ENCODE measurements at places on chromosomes 4 and X.
A peak's percentile ranks its signal among the peaks of the same experiment; 100 is the strongest.

DNA sequence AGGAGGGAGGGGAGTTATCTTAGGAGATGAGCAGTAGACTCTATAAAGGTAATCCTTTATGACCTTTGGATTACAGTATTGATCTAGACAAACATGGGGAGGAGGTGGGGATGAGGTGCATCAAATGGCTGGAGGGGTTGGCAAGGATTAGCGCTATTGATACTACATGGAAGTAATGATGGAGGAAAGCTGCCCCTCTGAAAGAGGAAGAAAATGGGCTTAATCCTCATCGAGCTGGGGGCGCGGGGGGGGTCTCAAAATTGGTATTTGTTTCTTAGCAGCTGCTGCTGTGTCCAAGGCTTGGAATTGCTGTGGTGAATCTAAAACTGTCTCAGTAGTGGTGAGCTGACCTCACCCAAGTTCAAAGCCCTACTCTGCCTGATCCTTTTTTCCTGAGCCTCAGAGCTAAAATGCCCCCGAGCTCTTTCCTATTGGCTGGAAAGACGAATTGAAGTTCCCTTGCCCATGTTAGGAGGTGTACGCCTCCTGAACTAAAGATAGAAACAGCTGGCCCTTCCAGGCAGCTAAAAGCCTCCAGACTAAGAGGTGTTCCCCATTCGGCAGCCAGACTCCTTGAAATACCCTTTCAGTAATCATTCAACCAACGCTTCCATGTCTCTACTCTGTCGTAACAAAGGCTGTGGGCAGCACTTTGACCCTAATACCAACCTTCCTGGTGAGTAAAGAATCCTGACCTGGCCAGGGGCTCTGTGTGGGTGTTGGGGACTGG, at the start of gene ITGB1BP2:
ITGB1BP2 (plus strand) TSS at position 556 of the 730 bp plus-strand sequence; CDS start at position 613, 57 bp downstream.
- DNase-seq, result peak; percentile 44

DNA sequence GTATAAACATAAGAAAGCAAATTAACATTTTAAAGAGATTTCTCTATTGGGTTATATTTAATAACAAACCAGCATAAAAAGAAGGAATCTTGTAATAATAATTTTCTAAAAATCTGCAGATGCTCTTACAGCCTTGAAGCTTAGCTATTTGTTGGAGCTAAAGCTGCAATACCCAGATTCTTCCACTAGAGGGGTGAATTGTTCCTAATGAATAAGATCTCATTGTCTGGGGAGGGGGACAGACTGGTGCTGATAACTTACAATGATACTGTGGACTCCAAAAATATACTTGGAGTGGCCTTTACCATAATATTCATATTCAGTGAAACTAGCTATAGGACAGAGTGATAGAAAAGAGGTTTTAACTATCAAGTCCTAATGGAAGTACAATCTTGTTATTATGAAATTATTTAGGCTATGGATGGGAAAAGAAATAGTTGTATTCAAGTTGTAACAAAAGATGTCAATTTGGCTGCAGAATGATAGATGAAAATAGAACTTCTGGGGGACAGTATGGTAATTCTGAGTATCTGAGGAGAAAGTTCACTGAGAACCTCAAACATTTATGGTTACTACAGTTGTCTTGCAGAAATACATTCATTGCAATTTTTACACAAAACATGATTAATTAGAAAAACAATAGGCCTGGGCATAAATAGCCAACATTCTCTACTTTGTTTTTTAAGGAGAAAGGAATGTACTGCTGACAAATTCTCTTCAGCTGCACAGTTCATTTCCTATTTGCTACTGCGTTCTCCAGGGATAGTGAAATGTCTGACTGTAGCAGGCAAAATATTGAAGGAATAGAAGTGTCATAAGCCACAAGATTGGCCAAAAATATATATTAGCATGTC, 443.3 kb downstream of the GBA3 start:
- DNase-seq, result no peak

GRCh38 chr4:89222170-89222569, 85.4 kb downstream of the GPRIN3 start:
- DNase-seq, result no peak

DNA sequence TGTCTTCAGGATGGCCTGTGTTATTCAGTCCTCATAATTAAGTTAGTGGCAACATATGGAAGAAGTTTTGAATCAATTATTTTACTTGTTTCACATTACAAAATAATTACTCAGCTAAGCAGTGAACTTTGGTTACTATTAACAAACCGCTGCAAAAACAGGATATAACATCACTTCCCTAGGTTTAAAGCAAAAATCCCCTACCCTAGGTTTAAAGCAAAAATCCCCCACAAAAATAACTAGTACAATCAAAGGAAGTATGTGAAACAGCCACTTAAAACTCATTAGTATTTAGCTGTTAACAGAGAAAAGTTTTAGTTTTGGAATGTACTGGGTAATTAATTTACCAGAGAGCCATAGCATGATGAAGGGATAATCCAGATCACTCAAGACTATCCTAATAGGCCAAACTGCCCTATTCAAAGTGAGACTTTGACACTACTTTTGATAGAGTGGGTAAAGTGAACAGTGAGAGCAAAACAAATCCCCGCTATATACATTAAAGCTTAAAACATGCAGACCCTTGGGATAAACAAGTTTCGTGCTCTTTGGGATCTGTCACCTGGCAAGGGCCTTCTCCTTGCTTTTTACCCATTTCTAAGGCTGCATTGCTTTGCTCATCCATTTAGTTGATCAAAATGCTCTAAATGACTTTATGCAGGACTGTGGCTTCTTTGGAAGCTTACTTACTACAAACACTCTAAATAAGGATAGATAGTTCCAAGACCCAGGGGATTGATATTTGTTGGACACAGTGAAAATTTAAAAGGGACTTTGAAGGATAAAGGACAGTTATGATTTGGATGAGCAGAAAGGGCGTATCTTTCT, 36.4 kb upstream of the GPR174 start:
- DNase-seq, result no peak

DNA sequence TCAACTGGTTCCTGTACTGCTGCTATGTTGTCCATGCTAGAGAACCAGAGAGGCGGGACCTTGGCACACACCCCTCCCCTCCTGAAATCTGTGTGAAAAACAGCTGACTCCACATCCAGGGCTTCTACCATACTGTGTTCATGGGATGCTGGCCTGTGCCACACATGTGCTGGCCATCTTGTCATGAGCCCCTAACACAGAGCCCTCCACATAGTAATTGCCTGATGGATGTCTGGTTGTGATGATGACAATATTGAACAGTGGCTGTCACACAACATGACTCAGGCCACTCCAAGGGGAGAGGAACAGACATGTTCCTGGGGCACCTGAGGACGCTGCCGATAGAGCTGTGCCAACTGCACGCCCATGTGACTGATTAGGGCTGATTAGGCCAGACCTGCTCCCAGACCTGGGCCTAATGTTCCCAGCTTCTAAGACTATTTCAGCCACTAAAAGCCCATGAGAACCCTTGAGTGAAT, 13.1 kb downstream of the SLC25A5 start:
- no peak for DNase-seq

DNA sequence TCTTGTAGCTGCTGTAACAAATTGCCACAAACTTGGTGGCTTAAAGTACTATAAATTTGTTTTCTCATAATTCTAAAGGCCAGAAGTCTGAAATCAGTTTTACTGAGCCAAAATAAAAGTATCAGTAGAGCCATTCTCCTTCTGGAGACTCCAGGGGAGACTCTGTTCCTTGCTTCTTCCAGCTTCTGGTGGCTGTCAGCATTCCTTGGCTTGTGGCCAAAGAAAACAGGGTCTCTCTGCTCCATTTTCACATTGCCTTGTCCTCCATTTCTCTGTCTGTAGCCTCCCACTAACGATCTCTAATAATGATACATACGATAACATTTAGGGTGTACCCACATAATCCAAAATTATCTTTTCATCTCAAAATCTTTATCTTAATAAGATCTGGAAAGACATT, 200.4 kb downstream of the MAB21L2 start:
- DNase-seq, result no peak

DNA sequence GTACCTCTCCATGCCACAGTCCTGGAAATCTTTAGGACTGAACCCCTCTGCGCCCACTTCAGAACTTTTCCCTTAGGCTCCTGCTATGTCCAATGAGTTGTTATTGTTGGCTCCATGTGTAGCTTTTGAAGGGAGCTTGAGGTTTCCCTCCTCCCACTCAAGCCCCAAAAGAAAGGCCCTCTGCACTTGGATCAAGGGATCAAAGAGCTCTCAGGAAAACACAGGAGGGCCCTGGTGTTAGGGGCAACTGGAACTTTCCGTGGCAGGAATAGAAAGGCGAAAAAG, 135.0 kb downstream of the RASL11B start:
- no peak for DNase-seq

- DNase-seq, result peak; percentile 96
These were observed 44.0 kb upstream of the ZCCHC13 start for GRCh38 chrX:74259885-74260491.

DNA sequence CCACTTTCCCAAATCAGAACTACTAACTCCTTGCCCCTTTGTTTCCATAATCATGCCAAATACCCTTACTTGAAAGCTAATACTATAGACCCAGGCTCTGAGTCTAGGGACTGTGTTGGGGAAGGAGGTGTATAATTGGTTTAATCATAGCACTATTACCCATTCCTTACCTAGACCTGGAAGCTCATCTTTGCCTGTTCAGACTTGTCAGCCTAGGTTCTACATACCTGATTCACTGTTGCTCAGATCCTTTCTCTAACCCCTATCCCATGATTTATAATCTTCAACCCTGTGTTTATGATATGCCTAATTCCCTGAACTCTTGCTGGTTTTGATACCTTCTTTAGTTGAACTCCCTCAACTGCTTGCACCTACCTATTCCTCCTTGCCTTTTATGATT, 123.1 kb upstream of the GRIA3 start:
- DNase-seq, result no peak

GRCh38 chr4:76072760-76073159, 1.7 kb upstream of the ART3 start:
- peak; percentile 8 for DNase-seq

DNA sequence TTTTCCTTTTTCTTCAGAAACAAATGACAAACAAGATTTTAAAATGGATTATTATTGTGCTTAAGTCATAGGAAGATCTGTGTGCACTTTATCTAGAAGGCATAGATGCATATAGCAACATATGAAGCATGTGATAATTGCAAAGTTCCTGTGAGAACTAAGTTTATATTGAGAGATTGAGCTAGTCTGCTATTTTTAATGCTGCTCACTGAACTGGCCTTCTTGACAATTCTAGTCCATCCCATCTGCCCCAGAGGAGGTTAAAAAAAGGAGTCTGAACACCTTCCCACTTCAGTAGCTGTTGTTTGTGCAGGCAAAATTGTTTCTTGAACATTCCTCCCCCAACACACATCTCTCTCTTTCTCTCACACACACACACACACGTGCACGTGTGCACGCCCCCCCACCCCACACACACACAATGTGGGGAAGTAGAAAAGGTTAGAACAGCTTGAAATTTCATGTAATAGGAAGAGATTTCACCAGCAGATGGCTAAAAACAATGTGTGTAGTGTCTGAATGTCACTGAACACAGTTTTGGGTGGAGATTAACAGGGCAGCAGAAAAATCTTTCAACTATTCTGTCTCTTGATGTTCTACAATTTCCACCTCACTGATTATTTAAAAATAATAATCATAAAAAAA, 108.0 kb downstream of the GPM6A start:
- DNase-seq, result no peak

GRCh38 chr4:37717576-37717975, 31.4 kb upstream of the RELL1 start:
- no peak for DNase-seq

GRCh38 chr4:124757126-124757525, 44.6 kb upstream of the ANKRD50 start:
- DNase-seq, result no peak

- DNase-seq, result no peak
These were observed 180.6 kb upstream of the MAP3K15 start for GRCh38 chrX:19695884-19696283.

- no peak for DNase-seq
These were observed 148.6 kb downstream of the STK32B start for GRCh38 chr4:5199912-5200311.

DNA sequence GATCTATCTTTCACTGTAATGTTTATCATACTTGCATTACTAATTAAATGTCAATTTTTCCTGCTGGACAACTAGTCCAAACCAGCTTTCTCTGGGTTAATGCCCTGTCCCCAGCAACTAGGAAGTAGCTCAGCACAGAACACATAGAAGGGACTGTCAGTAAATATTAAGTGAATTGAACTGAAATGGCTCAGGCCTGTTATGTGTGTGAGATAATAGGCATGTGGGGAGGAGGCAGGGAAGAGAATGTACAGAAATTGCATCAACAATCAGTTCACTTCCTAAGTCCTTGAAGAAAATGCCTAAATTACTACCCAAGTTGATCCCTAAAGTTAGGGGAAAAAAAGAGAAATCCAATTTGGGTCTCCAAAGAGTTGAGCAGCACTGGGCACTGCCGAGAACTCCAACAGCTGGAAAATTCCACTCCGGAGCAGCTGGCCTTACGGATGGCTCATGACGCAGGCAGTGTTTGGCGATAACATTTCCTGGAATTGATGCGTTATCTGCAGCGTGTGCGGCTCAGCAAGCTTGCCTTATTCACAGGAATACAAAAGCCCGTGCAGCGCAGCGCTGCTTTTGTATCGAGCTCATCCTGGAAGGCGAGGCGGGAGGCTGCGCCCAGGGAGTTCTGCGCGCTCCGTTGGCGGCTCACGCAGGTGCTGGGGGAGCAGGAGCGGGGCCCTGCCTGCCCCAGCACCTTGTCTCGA, 297.3 kb upstream of the LCORL start:
- peak; percentile 23 for DNase-seq

GRCh38 chr4:113776679-113777078, 15.1 kb upstream of the CAMK2D start:
- peak; percentile 31 for DNase-seq

GRCh38 chr4:4864443-4864939, 5.0 kb downstream of the MSX1 start:
- DNase-seq, result no peak

- DNase-seq, result no peak
These were observed 153.8 kb upstream of the RAPGEF2 start for GRCh38 chr4:158949099-158949498.

DNA sequence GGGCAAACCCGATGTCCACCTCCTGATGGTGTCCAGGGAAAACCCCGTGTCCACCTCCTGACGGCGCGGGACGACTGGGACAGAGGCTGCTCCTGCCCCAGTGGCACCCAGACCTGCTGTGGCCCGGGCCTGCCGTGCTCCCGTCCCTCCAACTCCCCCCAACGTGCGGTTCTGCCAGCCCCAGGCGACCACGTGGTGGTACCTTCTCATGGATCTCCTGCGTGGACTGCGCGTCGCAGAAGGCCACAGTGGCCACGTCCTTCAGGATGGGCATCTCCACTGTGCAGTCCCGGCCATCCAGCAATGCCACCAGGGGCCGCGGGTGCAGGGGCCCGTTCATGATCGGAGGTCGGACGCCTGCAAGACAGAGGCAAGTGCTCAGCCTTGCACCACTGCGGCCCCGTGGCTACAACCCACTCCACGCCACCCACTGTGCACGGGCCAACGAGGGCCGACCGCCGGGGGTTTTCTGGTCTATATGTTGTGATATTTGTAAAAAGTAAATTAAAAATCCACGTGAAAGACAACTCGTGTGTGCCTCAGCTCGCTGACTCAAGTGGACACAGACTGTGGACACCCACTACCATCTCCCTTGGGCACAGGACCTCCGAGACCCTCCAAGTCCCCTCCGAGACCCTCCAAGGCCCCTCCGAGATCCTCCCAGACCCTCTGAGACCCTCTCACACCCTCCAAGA, 10.8 kb downstream of the CTBP1 start:
- DNase-seq, result no peak

- DNase-seq, result no peak
These were observed 130.7 kb upstream of the TMEM164 start for GRCh38 chrX:109872021-109872732.

GRCh38 chrX:38669428-38669827, 108.1 kb downstream of the TSPAN7 start:
- DNase-seq, result no peak

- no peak for DNase-seq
These were observed 14.8 kb upstream of the SPON2 start for GRCh38 chr4:1187182-1187581.

Data from ELF-1 (cell line).